ENCODE measurements at places on chromosomes 1 and 21.

DNA sequence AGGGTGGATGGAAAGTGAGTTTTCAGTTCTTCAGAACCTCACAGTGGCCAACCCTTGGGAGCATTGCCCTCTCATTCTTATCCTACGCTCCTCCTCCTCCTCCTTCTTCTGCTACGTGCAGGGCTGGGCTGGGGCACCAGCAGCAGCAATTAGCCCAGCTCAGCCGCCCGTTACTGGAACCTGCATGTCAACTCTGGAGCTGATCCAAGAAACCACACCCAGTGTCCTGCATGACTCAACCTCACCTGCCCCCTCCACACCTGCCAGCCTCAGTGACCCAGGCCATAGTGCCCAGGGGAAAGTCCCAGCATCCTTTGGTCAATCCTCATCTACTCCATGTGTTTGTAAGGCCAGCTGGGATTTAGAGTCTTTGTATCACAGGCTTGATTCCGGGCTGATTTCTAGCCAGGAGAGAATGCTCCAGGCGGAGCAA lies 12.6 kb downstream of the ELF3 start:
- DNase-seq, result no peak

DNA sequence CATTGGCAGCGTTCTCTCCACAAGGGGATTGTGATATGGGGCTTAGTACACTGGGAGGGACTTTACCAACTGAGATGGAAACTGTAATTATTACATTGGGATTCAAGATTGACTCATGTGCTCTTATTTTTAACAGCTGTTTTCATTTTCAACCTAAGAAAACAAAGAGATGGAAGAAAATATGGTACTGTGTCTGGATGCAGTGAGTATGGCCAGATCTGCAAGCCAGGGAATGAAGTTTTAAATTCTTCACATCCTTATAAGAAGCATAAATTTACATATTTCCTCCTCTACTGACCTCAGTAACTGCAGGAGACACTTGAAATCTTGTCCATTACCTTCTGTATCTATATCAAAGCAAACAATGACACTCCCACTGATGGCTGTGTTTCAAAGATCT lies 81.5 kb upstream of the EDEM3 start:
- DNase-seq, result no peak

- no peak for DNase-seq
Observed at GRCh38 chr1:167054531-167054930, 35.6 kb downstream of the GPA33 start.

DNA sequence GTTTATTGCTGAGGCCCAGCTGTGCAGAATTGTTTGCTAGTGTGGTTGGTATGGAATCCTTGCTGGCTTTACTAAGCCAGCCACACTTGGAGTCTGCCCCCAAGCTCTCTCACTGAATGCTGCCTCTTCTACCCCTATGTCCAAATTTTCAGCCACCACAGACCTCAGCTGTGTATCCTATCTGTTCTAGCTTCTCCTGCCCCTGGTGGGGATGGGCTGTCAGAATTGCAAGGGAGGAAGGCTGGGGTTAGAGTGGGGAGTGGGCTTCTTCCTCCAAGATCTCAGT lies 4.4 kb downstream of the NHLH1 start:
- DNase-seq, result no peak

GRCh38 chr21:42796327-42797062 lies 82.8 kb downstream of the WDR4 start:
- no peak for DNase-seq

- DNase-seq, result peak; percentile 53
Observed at GRCh38 chr1:184974056-184974836, at the start of gene NIBAN1. NIBAN1 (minus strand) TSS chr1:184974508; CDS start chr1:184974356, 152 bp downstream.

GRCh38 chr1:114745291-114745690 lies 12.5 kb downstream of the CSDE1 start:
- DNase-seq, result peak; percentile 16
